ENCODE measurements at places on chromosomes 1 and 21. TPM values are rescaled to one million over a fixed set of nuclear protein-coding genes. Genes with fewer than 3 reads are reported as not detected.

Gene FAM229A
- 1.6 TPM for total RNA-seq

Gene FAF1
- 66.3 TPM for total RNA-seq

Gene CTSK
- 8.4 TPM for total RNA-seq

Gene RGSL1
- not detected for total RNA-seq

Gene ADCY10
- 0.09 TPM for total RNA-seq

Gene PTCH2
- 0.33 TPM for total RNA-seq

Gene HSD11B1
- 0.14 TPM for total RNA-seq

Gene SERTAD4
- 0.33 TPM for total RNA-seq

Gene DMRTB1
- total RNA-seq: not detected

Gene TMEM125
- 0.42 TPM for total RNA-seq

Gene AIRE
- 11.9 TPM for total RNA-seq

Gene FCRLA
- 2.4 TPM for total RNA-seq

Gene NUDT4B
- total RNA-seq: 0.76 TPM

Gene TMOD4
- total RNA-seq: 0.38 TPM

Gene TNN
- 0.38 TPM for total RNA-seq

Gene AMPD1
- total RNA-seq: 0.05 TPM

Gene RCAN3
- 13.2 TPM for total RNA-seq

Gene DPT
- total RNA-seq: 8.9 TPM

Gene SNX27
- 9.2 TPM for total RNA-seq

Measured in thymus (tissue), 14 donors.